ENCODE measurements at places on chromosomes 2 and 18. TPM values are rescaled to one million over a fixed set of nuclear protein-coding genes. Genes with fewer than 3 reads are reported as not detected.

GRCh38 chr2:178824181-178824580, 17.0 kb upstream of the TTN start:
- no peak for DNase-seq

- no peak for DNase-seq
These were observed 349.8 kb downstream of the RBM43 start for GRCh38 chr2:150911766-150912280.

ADAM23 gene
- total RNA-seq = 0.07 TPM

CROCC2 gene
- total RNA-seq = not detected
